ENCODE measurements at places on chromosomes 6 and 20.

DNA sequence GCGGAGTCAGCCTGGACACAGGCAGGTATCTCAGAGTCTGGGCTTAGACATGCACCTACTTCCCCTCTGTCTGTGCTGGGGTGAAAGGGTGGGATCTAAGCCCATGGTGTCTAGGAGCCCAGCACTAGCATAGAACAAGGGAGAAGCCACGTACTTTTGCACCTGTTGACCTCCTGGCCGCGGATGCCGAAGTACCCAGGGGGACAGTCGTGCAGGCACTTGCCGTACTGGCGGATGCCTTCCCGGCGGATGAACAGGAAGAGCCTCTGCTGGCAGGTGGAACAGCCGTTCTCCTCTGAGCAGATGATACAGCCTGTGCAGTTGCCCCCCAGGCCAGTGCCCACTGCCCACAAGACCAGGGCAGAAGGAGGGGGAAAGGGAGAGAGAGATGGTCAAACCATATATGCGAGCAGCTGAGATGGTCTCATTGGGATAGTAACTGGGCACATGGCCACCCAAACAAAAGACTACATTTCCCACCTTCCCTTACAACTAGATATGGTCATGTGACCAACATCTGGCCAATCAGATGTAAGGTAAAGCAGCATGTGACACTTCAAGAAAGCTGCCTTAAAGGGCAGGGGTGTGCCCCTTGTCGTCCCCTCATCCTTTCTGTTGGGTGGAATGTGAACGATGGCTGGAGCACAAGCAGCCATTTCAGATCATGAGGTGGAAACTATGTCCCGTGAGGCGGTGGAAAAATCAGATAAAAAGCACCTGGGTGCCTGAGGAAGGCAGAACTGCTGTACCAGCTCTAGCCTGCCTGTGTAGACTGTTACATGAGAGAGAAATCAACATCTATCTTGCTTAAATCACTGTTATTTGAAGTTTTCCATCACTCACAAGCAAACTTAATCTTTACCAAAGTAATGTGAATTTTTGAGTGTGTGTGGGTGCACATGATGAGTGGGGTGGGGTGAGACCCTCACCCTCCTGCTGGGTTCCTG, 34.0 kb downstream of the RSPO4 start:
- DNase-seq = peak; percentile 51

GRCh38 chr6:17347012-17347411, 46.4 kb upstream of the CAP2 start:
- DNase-seq = no peak

DNA sequence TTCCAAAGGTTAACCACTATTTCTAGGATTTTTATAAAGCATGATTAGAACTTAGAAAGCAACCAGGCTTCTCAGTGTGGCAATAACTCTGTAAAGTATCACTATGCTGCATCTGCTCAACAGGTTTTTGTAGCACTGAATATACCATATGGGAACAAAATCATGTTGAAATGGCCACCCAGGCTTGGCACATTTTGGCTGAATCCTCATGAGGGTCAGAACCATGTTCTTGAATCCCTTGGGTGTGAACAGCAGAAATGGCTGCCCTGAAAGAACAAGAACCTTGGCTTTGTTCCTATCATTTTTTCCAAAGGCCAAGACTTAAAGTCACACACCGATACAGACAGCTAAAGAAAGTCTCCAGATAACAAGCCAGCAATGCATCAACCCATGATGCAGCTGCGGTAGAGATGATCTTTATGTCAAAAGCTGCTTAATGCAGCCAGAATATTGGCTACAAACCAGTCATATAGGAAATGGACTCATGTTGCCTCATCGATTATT, 283.0 kb upstream of the NOX3 start:
- DNase-seq = no peak

GRCh38 chr6:44940367-44940766, 387.8 kb upstream of the RUNX2 start:
- no peak for DNase-seq

DNA sequence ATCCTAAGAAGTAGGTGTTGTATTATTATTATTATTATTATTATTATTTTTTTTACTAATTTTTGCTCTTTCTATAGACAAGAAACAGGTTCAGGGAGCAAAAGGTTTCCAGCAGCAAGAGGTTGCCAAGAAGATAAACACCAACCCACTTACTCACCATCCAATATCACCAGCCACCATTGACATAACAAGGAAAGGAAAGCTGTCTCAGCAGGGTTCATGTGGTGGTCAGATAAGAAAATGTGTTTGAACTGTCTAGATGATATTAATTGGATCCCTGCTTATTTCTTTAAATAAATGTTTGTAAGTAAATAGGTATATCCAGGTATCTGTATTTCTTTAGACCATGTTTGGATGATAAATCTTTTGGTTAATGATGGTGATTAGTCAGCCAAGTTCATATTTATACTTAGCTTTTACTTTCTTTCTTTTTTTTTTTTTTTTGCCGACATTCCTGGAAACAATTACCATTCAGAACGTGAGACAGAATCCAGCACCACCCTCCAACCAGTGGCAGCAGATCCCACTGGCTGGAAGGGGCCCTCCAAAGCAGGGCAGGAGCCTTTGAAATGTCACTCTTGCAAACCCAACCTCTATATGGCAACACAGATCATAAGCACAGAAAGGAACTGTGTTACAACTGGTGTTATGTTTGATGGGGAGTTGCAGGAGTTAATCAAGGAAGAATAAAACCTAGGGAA, 139.2 kb upstream of the ECI2 start:
- DNase-seq = no peak

DNA sequence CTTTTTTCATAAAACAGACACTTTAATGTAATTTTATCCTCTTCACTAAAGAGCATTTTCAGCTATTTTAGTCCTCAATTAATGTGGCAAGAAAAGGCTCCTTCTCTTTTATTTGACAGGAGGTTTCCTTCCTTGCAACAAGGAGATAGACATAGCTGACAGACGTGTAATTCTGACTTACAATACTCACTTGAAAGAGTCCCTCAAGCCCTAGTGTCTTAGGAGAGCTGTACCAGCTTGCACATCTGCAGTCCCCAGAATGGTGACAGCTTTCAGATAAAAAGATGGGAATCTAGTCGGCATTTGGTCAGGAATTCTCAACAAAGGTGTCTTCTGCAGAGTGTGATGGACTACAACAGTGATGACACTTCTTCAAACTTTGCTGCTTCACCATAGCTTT, 603.7 kb upstream of the PTCHD4 start:
- DNase-seq = no peak

DNA sequence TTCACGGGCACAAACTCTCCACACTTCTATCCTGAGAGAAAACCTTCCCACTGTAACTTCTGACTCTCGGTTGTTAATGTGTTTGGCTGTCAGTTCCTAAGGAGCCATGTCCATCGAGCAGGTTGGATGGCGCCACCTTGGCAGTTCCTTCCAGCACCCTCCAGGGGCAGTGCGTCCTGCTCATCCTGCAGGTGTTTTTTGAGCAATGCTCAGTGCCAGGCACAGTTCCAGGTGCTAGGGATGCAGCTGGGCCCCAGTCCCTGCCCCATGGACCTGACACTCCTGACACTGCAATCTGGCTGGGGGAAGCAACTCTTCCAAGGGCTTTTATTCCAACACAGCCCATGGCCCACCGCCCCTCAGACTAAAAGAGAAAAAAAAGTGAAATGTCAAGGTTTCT, 376.4 kb downstream of the PREX1 start:
- DNase-seq = no peak

DNA sequence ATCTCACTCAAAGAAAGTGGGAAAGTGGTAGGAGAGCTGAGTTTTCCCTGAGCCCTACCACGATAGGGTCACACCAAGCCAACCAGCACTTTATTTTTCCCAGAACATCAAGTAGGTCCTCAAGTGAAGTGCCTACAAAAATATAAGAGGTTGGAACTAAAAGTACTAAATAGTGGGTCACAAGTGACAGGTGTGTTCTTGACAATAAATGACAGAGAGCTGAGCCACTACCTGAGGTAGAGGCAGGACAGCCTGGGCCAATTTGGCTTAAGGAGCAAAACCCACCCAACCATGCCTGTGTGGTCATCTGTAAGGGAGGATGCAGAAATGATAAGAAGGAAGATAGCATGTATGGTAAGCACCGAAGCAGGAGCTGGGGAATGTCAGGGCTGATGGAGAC, 154.8 kb upstream of the SSTR4 start:
- no peak for DNase-seq

DNA sequence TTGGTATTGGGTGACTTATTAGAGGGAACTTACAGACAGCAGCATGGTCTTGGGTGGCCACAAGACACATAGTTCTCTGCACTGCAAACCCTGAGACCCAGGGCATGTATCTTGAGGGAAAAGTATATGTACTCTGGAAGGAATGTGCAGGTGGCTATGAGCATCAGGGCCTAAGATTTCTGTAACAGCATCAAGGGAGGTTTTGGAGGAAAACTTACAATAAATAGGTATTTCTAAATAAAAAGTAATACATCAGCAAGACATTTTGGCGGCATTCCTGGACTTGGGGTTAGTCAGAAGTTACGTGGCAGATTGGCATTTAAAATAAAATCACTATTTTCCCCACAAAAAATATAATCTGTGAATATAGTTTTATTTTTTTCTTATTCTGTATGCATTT, 8.0 kb upstream of the STX7 start:
- no peak for DNase-seq

- no peak for DNase-seq
Measured at GRCh38 chr6:63674635-63675034, 39.0 kb downstream of the PHF3 start.

DNA sequence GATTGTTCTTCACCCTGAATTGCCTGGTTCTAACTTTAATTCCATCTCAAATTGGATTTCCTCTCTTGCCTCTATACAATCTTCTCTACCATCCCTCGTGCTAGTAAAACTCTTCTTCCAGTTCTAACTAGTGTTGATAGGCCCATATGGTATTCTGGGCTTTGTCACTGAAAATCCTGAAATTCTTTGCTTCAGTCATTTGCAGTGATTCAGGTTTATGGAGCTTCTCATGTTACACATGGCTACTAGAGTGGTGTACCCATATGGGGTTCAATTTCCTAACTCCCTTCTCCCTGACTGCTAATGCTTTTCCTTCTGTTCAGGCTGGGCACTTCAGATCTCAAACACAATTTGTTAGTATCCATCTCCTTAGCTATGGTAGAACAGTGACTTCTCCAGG, 956.6 kb downstream of the KIF16B start:
- peak; percentile 96 for DNase-seq

DNA sequence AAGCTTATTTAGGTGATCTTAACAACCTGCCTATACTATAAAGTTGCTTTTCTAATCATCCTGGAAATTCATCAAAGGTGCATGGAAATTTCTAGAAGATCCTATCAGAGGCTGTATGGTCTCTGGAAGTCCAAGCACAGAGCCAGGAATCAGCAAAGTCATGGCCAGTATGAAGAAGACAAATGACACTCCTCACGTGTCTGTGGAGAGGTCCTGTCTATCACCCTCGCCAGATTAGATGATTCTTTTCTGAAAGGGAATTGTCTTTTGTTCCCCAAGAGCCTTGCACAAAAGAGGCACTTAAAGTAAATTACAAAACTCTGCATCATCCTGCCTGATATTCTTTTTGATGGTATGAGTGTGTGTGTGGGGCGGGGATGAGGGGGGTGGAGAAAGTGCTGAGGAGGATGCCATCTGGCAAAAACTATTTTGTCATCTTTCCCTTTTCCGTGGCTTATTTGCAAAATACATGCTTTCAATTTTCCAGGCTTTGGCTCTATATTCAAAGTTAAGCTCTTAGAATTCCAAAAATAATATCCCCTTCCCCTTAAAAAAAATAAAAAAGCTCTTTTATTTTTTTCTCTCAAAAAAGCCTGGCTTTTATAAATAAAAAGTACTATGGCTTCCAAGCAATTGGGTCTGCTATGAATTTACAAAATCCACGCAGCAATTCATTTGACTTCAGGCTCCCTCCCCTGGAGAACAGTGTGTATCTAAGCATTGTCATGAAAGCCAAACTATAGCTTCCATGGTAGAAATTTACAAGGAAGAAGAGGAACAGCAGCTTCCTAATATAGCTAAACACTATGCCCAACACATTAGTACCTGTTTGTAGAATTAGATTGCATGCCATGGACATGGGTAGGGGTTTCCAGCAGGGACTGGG, 185.2 kb upstream of the ARG1 start:
- no peak for DNase-seq

GRCh38 chr6:67888886-67889681, 746.0 kb upstream of the ADGRB3 start:
- no peak for DNase-seq

- DNase-seq = no peak
Measured at GRCh38 chr20:29408034-29408695, 1849.3 kb upstream of the DEFB115 start.

GRCh38 chr6:33276581-33276863, 401 bp upstream of the B3GALT4 start:
- DNase-seq = no peak

- DNase-seq = no peak
Measured at GRCh38 chr20:7996898-7997297, 22.7 kb downstream of the TMX4 start.

DNA sequence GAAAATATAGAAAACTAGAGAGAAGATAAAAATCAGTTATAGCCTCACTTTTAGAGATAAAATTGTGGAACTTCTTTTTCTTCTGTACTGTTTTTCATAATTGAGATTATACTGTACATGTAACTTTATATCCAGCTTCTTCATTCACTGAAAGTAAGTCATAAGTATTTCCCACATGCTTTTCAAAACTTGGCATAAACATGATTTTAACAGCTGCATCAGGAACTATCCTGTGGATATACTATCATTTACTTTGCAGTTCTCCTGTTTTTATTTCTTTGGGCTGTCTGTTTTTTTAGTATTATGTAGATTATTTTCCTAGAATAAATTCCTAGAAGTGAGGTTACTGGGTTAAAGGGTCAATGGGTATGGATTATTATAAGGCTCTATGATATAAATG, 14.8 kb downstream of the DSTN start:
- DNase-seq = no peak

DNA sequence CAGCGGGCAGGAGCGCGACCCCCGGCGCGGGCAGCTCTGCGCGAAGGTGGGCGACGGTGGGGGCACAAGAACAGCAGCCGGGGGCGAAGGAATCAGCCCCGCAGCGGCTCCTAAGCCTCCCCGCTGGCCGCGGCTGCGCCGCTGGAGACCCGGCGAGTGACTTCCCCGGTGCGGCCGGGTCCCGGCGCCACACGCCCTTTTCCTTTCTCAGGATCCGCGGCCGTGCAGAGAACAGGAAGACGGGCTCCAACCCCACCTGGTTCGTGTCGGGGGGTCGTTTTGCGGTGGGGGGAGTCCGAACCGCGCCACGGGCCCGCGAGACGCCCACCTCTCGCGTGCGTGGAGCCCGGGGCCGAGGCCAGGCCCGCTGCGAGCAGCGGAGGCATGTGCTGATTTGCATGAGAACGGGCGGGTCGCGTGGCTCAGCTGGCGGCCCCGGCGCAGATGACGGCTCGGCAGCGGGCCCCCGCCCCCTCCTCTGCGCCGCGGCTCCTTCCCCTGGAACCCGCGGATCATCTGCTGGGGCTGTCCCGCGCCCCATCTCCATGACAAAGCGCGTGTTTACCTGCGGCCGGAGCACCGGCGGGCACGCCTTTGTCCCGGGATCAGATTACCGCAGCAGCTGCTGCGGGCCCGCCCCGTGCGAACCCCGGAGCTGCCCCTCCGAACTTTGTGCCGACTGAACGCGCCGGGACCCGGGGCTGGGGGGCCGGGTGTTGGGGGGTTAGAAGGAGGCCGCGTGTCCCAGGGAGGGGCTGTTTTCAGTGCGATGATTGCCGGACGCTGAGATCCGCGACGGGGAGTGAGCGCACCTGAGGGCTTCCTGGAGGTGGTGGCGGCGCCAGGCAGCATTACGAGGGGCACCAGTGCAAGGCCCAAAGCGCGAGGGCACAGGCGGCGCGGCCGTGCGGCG, 4.9 kb upstream of the DLL1 start:
- DNase-seq = peak; percentile 76

- no peak for DNase-seq
Measured at GRCh38 chr6:12165297-12165696, 124.9 kb upstream of the EDN1 start.

- no peak for DNase-seq
Measured at GRCh38 chr20:36017048-36017951, 48.9 kb downstream of the CNBD2 start.

Measured in NCI-H2171 treated with DMSO at 0.1 percent for 48 hours (cell line).